Right cardiac atrium (tissue), 5 donors: ENCODE measurements at places on chromosomes 11 and 22. TPM values are rescaled to one million over a fixed set of nuclear protein-coding genes. Genes with fewer than 3 reads are reported as not detected.

The APOA5 gene
- not detected for total RNA-seq

The PRG3 gene
- total RNA-seq = not detected

The NDUFC2 gene
- total RNA-seq = 266 TPM

The C11orf91 gene
- 1.9 TPM for total RNA-seq

The MPZL3 gene
- 1.6 TPM for total RNA-seq

The MS4A6E gene
- not detected for total RNA-seq

The CRYBA4 gene
- total RNA-seq = not detected

The PITPNB gene
- 78.1 TPM for total RNA-seq

The GSTT2 gene
- total RNA-seq = not detected

The CYP2R1 gene
- total RNA-seq = 9.1 TPM

The ALDH3B1 gene
- 5.1 TPM for total RNA-seq

The PRRG4 gene
- total RNA-seq = 1.8 TPM

The MRGPRX3 gene
- total RNA-seq = not detected

The SERGEF gene
- total RNA-seq = 31.1 TPM

The KDM4D gene
- total RNA-seq = 0.64 TPM

The FXYD2 gene
- total RNA-seq = 2.1 TPM

The KCNE3 gene
- 3.8 TPM for total RNA-seq

The STK33 gene
- total RNA-seq = 40.2 TPM

The ROBO4 gene
- 11.7 TPM for total RNA-seq

The ATP5MG gene
- total RNA-seq = 709 TPM

The TAF6L gene
- total RNA-seq = 9.4 TPM

The SBF1 gene
- 53.4 TPM for total RNA-seq

The GDPD5 gene
- total RNA-seq = 5.7 TPM

The GRAP2 gene
- 5.5 TPM for total RNA-seq

The RAG2 gene
- not detected for total RNA-seq

The SLC22A8 gene
- total RNA-seq = not detected

The C11orf97 gene
- not detected for total RNA-seq

The PAMR1 gene
- 9.3 TPM for total RNA-seq

The CKAP5 gene
- 66.3 TPM for total RNA-seq

The KRTAP5-1 gene
- not detected for total RNA-seq

The C11orf21 gene
- total RNA-seq = 12.7 TPM

The PPFIBP2 gene
- 25.0 TPM for total RNA-seq
